ENCODE measurements at places on chromosomes 16 and 17. TPM values are rescaled to one million over a fixed set of nuclear protein-coding genes. Genes with fewer than 3 reads are reported as not detected.

DNA sequence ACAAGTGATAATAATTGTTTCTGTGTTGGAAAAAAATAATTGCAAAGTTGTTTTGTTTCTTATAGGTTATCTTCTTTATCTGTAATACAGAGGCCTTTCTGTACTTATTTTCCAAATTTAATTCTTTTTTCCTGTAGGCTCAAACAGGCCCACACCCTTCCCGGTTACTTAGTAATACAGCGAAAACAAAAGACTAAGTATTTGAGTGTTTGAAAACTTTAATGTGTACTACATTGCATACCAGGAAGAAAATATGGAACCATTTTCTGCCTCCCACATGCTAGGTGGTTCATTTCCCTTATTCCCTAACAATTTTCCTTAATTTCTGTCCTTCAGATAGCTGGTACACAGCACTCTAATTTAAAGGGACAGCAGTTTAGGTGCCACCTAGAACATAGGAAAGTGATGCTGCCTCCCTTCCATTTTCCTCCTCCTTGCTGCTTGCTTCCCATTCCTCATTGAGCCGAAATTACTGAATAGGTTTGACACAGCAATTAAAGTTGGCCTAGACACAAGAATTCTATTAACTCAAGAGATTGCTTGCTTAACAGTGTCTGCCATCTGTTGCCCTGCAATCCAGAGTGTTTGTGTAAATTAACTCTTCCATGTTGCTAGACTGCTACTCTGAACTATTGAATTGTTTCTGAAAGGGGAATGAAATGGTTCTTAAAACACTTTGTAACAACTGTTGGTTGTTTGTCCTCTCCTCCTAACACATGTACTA is 24.2 kb downstream of the CYB5B start:
- peak; percentile 38 for DNase-seq

DNA sequence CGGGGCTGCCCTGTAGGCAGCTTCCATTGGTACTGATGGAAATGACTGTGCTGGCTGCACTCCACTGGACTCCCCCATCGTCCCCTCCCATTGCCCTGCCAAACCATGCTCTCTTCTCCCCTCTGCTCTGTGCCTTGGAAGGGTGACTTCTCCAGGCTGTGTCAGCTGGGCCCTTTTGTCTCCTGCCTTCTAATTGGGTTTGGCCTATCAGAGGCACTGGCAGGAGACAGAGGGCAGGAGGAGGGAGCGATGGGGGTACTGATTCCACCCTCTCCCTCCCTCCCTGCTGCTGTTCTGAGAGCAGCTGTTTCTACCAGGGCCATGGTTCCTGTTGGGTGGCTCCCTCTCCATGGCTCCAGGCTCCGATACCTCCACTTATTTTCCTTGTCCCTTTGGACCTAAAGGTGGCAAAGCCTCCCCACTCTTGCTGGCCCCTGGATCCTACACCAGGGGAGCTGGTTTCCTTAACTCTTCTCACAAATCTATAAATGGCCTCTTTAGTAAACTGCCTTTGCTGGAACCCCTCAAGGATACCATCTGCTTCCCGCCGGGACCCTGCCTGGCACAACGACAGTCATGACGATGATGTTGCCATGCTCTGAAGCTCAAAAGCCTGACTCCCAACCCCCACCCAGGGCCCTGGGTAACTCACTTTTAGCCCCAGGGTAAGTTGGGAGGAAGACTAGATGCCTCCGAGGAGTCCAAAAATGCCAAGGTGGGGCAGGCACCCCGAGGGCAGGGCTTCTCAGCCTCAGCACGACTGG is 123.8 kb upstream of the RPL38 start:
- DNase-seq = no peak

DNA sequence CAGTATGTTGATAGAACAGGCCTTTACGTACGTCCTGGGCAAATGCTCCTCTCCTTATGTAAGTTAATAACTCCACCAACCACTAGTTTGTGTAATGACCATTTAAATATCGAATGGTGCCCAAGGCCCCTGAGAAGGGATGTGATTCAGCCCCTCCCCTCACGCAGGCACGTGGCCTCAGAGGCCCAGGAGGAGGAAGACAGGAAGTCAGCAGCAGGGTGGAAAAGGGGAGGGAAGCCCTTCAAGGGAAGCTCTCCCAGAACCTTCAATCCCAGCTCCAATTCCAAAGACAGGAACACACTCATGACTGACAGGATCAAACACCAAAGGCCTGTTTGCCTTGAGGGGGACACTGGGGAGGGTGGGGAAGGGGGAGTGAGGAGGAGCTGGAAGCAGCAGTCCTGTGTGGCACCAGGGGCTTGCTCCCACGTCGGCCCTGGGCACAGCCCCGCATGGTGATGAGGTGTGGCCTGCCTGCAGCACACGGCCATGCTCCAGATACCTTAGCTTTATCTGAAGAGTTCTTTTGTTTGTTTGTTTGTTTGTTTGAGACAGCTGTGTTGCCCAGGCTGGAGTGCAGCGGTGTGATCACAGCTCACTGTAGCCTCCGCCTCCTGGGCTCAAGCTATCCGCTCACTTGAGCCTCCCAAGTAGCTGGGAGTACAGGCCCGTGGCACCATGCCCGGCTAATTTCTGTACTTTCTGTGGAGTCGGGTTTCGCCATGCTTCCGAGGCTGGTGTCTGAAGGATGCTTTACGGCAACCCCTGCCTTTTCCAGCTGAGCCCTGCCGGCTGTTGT is 105.0 kb downstream of the ZNF778 start:
- DNase-seq = no peak

GRCh38 chr17:78555746-78556401 is 21.3 kb downstream of the DNAH17 start:
- no peak for DNase-seq

DNA sequence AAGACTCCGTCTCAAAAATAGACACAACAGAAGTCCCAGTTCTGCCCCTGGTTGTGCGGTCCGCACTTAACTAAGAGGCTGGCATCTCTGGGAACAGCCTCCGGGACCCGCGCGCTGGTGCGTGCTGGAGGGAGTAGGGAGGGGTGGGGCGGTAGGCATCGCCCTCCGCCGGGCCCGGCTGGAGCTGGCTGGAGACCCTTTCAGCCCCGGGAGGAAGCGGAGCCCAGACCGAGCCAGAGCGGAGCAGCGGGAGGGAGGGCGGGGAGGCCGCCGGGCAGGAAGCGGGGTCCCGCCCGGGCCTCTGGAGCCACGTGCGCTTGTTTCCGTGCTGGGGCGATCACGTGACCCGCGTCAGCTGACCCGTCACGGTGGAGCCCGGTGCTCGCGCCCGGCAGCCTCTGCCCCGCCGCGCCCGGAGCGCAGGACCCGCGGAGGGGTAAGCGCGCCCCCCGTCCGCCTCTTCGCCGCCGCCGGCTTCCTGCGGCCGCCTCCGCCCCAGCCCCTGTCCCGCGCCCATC is at the start of gene WDR81:
Gene WDR81, plus strand, starts transcription at position 354 of the 518 bp plus-strand sequence. CDS start 256 bp downstream, outside the sequence.
- DNase-seq = peak; percentile 33

GRCh38 chr17:13750816-13751793 is 149.4 kb upstream of the HS3ST3A1 start:
- DNase-seq = no peak

Gene PRSS36
- total RNA-seq = 2.3 TPM

DNA sequence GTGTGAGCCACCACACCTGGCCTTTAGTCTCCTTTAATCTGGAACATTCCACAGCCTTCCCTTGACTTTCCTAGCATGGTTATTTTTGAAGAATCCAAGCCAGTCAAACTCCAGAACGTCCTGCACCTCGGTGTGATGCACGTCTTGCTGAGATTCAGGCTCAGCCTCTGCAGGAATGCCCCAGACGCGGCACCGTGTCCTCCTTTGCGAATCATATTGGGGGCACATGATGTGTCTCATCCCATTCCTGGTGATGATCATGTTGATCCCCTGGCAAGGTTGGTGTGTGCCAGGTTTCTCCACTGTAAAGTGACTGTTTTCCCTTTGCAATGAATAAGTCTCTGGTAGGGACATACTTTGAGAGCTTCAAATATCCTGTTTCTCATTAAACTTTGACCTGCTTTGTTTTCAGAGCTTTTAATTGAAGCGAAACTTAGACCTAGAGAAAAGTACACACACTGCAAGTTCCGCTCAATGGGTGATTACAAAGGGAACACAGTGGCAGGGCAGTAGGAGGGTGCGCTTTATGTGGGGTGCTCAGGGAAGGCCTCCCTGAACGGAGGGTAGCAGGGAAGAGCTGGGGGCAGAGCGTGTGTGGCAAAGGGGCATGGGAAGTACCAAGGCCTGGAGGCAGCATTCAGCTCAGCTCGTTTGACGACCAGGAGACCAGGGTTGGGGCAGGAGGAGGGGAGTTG is 9.6 kb upstream of the ATP2C2 start:
- DNase-seq = peak; percentile 49

DNA sequence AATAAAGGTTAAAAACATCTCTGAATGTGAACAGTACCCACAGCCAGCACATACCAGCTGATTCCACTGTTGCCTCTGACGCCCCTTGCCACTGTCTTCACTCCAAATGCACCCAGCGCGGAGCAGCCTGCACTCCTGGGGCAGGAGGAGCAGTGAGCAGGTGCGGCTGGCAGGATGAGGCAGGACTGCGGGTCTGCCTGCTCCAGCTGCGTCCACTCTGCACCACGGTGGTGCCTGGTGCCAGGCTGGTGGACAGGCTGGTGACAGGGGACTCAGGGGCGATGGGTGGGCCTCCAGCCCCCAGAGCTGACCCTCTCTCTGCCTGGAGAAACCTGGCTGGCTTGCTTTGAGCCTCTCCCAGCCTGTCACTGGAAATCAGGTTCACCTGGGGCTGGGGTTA is 9.4 kb downstream of the RAB40B start:
- DNase-seq = no peak

GRCh38 chr16:1815461-1815860 is 11.2 kb downstream of the HAGH start:
- no peak for DNase-seq

- peak; percentile 88 for DNase-seq
Measured at GRCh38 chr17:1736348-1737281, 6.1 kb upstream of the SERPINF2 start.

- no peak for DNase-seq
Measured at GRCh38 chr16:70375636-70376611, 29.2 kb downstream of the DDX19A start.

Gene TEX19
- not detected for total RNA-seq

Gene ABCC3
- 250 TPM for total RNA-seq

- DNase-seq = peak; percentile 95
Measured at GRCh38 chr17:45293413-45294211, 23.2 kb downstream of the MAP3K14 start.

Gene TM4SF5
- total RNA-seq = not detected

Gene HS3ST3B1
- 7.9 TPM for total RNA-seq

DNA sequence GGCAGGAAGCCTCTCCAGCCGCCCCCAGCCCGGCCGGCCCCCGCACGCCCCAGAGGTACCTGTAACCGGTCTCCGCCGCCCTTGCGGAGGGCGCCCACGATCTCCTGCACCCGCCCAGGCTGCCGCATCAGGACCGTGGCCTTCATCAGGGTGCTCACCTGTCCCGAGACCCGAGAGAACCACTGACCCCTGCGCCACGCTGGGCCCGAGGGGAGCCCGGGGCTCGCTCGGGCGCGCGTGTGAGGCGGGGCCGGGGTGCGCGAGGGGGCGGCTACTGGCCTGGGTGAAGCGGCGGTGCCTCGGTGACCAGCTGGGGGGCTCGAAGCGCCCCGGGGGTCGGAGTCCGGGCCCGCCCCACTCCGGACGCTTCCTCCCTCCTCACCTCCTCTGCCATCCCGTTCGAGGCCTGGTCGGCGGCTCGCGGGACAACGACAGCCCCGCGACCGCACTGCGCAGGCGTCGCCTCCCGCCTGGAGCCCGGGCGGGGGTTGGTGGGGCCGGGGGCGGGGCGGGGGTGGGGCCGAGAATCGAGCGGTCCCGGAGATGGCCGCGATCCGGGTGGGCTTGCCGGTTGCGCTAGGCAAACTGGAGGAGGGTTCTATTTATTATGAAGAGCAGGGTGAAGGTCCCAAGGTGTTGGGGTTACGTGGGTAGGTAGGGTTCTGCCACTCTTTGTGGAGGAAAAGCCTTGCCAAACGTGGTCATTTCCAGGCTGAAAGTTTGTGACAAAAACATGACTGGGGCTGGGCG is at the start of gene NT5C3B:
Gene NT5C3B, minus strand, starts transcription at position 433 of the 750 bp plus-strand sequence. Its CDS starts 39 bp downstream, at position 394.
- DNase-seq = no peak

Gene TEX14
- not detected for total RNA-seq

DNA sequence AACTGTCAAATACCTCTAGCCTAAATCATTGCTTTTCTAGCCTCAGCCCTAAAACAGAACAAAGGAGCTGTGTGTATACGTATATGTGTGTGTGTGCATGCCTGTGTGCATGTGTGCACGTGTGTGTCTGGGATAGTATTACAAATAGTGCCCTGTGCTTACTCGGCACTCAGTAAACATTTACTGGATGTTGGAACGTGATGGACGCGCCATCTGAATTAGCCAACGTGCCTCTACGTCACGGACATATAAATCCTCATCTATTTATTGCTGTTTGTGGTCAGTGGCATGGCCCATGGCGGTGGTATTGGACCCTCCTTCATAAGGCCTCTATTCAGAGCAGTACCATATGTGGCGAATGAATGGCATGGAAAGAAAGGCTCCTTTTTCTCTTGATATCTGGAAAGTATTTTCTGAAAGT is 37.5 kb downstream of the WWP2 start:
- DNase-seq = no peak

All from renal cortical epithelial cell (primary cell).